GM23248 (cell line): ENCODE measurements at places on chromosomes 7 and 10.

DNA sequence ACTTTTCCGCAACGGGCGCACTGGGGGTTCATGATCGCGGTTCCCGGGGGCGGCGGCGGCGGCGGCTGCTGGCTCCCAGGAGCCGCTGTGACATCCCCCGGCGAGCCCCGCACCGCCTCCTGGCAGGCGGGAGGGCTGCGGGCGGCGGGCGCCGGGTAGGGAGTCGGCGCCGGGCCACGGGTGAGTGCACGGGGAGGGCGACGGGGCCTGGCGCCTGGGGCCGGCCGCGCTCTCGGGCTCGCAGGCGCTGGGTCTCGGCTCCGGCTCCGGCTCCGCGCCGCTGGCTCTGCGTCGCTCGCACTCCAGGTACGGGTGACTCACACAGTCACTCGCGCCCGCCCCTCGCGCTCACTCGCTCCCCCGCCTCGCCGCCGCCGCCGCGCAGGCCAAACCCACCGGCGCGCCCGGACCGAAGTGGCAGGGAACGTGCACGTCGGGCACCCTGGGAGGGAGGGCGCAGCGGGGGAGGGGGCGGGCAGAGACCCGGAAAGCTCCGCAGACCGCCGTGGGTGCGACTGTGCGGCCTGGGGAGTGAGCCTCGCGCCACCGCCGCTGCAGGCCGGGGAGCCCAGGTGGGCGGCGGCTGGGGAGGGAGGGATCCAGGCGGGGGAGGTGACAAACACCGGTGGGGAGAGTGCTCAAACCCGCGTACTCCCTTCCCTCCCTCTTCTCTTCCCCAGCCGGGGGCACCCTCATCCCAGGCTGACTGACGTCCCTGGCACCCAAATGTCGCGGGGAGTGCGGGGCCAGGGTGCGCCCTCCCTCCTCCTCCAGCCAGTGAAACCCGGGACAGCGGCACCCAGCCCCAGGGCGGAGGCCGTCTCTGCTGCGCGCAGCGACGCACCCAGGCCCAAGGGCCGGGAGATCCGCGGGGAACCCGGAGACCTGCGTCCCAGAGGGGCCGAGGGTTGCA lies 276.9 kb upstream of the NEBL start:
- DNase-seq: peak; percentile 32

DNA sequence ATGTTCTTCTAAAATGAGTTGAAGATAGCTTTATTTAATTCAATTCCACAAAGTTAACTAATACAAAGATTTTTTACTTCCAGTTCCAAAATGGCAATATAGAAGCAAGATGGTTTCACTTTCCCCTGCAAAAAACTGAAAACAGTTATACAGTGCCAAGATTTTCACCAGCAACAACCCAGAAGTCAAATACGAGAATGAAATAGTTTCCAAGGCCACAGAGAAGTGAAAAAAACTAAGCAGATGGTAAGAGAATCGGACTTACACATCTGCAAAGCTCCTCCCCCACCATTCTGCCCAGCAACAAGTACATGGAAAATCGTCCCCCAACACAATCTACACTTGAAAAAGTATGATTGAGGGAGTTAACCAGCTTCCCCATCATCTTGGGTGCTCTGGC lies 30.3 kb upstream of the KEL start:
- DNase-seq: no peak

DNA sequence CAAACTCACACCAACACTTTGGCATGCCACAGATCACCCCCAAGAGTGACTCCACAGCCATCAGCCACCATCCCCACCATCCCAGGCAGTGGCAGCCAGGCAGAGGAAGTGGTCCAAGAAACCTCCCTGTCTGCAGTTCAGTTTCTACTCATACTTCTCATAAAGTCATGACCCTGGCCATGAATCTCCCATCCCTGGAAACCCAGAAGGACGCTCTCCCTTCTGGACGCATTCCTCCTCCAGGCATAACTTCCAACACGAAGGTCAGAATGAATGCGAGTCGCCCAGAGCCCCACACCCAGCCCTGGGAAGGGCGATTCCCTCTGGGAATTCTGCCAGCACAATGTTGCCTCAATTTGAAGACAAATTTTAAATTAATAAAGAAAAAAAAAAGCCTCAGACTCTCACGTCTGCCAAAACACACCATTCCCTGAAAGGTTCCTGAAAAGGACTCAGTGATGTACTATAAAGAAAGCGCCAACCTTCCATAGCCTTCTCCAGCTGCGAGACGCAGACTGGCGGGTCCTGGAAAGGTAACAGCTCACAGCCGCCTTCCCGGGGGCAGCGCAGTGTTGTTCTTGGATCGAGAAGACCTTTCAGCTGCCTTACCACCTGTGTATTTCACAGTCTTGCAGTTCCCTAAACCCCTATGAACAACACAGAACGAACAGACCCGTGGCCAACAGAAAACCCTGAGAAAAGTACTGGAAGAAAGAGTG lies 307.6 kb downstream of the FRMD4A start:
- no peak for DNase-seq

DNA sequence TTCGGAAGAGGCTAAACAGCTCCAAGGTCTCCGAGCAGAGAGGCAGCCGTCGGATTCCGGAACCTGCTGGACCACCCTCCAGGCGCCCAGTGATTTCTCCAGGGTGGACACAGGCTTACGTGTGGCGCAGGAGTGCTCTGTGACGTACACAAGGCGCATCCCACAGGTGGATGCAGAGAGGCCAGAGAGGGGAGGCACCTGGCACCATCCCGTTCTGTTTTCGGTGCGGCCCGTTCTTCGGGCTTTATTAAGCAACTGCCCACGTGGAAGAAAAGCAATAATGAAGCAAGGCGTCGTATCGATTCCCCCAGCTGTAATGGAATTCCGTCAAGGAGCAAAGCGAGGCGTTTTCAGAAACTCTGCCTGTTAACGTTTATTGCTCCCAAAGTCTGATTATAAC lies 163.6 kb downstream of the PTPRN2 start:
- no peak for DNase-seq

GRCh38 chr7:123494193-123494796 lies 40.1 kb downstream of the IQUB start:
- peak; percentile 51 for DNase-seq

GRCh38 chr7:70343519-70343918 lies 745.2 kb downstream of the AUTS2 start:
- no peak for DNase-seq

GRCh38 chr7:91462316-91462715 lies 198.1 kb downstream of the FZD1 start:
- no peak for DNase-seq

- no peak for DNase-seq
Observed at GRCh38 chr7:21753071-21753470, 192.6 kb downstream of the CDCA7L start.

DNA sequence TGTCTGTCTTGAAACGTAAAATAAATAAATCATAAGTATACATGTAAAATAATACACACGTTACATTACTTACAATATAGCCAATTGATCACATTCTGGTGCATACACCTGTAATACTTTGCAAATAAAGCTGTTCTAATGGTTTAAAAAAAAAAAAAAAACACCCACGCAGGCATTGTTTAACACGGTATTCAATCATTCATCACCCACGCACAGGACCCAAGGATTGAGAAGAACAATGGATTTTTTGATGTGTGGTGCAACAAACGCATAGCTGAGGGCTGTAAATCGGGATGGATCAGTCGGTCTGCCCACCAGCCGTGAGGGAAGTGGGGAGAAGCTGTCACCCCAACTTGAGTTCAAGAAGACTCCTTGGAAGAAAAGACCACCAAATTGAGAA lies 8.7 kb downstream of the PITRM1 start:
- no peak for DNase-seq

DNA sequence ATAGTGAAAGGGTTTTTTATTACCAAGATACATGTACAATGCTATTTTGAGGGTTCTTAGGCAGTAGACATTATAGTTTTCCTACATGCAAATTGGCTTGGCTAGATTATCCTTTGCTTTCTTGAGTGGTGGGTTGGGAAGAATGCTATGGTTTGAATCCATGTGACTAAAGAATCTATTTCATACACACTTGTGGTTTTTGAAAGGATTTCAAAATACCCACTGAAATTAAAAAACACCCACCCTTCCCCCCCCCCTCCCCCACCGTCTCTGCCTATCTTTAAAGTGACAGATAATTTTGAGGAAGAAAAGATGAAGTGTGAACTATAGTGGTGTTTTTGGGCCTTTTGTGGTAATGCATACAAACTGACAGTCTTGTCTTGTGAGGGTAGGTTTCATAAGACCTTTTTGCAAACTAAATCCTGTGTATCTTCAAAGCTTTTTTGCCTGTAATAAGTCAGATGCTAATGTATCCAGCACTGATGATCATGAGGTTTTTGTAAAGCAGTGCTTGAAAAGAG lies 90.9 kb downstream of the TPST1 start:
- peak; percentile 44 for DNase-seq

DNA sequence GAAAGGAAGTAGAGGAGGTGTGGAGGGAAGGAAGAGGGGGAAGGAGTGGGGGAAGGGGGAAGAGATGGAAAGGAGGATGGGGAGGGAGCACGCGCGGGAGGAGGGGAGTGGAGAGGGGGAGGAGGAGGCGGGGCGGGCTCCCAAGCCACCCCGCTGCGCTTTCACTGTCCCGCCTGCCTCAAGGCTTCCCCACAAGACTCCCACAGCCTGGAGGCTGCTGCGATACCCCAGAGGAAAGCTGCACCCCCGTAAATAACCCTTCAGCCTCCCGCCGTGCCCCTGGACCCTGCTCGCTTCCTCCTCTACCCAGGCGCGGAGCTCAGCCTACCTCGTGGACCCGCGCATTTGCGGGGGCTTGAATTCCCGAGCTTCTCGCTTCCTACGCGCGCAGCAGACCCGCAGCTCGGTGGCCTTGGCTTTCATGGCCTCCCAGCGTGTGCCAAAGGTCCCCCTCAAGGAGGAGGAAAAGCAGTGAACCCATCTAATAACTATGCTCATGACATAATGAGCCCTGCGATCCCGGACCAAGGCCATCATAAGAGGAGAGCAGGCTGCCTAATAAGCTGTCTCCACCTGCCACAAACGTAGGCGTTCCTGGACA lies at the start of gene C10orf67:
Gene C10orf67, minus strand, starts transcription at position 557 of the 601 bp plus-strand sequence. Its CDS starts 23 bp downstream, at position 534.
- DNase-seq: peak; percentile 46

DNA sequence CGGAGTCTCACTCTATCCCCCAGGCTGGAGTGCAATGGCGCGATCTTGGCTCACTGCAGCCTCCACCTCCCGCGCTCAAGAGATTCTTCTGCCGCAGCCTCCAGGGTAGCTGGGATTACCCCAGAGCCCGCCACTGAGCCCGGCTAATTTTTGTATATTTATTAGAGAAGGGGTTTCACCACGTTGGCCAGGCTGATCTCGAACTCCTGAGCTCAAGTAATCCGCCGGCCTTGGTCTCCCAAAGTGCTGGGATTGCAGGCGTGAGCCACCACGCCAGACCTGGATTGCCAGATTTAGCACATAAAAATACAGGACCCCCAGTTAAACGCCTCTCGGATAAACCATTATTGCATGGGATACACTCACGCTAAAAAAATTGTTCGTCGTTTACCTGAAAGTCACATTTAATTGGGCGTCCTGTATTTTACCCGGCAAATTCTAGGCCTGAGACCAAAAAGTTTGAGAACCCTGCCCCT lies 375 bp upstream of the GATAD1 start:
- no peak for DNase-seq

GRCh38 chr7:17772581-17773288 lies 167.6 kb downstream of the SNX13 start:
- DNase-seq: no peak

DNA sequence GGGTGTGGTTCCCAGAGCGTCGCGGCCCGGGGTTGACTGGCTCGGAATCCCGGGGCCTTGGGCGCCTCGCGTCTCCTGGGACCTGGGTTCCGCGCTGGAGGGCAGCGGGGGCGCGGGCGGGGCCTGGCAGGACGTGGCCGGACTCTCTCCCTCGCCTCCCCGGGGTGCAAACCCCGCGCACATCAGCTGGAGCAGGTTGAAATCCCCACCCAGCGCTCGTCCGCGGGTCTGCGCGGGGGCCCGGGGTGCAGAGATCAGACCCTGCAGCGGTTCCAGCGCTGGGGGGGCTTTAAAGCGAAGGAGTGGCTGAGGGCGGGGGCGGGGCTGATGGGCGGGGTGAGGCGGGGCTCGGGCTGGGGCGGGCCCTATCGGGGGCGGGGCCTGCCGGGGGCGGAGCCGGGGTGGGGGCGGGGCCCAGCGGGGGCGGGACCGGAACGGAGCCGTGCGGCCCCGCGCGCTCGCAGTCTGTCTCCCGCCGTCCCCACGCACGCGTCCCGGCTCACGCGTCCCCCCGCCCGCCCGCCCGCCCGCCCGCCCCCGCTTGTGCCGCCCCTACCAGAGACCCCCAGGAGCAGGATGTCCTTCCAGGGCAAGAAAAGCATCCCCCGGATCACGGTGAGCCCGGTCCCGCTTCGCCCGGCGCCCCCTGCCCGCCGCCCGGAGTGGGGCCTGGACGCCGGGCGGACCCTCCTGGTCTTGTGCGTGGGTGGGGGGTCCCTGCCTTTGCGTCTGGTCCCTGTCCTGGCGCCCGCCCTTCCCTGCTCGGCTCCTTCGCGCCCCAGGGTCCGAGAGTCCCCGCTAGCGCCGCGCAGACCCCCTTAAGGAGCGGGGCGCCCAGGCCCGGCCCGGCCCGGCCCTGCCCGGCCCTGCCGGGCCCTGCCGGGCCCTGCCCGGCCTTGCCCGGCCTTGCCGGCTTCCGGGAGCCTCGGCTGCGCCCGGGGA lies at the start of gene DPYSL4:
Gene DPYSL4, plus strand, starts transcription at position 461 of the 942 bp plus-strand sequence. Its CDS starts 116 bp downstream, at position 577.
- peak; percentile 53 for DNase-seq

DNA sequence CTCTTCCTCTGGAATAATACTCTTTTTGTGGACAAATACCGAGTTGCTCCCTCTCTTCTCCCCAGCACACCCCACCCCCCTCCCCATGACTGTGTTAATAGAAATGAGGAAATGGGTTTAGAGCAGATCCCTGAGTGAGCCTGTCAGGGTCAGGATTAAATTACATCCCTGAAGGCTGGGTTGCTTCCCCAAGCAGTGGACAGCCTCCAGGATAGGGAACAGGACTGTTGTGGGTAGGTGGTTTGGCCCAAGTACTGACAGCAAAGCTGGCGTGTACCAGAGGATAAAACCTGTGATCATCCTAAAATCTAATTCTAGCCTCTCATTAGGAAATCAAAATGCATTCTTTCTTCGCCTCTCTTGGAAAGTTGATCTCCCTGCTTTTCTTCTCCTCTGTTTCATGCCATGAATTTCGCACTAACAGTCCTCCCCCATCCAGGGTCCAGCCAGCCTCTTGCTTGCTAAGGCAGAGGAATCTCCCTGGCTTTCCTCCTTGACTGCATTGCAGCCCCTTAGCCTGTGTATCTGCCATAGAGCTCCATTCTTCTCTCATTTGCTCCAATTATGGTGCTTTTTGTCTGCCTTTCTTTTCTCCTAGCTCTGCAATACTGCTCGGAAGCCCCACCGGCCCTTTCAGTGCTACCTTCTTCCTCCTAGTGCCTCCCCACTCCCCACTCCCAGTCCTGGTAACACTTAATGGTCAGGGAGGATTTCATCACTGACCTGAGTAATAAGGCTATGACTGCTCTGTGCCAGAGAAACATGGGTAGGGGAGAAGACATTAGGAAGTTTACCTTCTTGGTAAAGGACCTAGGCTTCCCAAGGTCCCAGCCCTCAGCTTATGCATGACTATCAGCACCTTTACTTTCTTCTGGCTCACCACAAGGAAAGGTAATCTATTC lies 8.4 kb downstream of the LRRC4 start:
- peak; percentile 72 for DNase-seq

DNA sequence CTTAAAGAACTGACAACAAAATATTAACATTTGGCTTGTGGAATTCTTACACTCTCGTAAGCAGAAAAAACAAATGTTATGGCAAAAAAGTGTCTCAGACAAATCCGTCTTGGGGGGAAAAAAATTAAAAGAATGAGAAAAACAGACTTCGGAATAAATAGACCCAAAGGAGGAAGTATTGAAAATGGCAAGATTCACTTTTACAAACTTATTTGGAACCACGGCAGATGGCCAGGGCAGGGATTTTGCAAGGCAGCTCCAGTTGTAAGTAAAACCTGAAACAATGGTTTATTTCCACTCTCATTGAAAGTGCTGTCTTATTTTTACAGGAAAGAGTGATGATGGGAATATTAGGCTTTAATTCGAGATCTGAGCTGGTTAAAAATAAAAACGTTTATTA lies 1.5 kb upstream of the ZNF438 start:
- DNase-seq: peak; percentile 16
